Activated T-cell treated with anti-CD3 and anti-CD28 coated beads, Interleukin-2, amount 50 U/mL, for 72 hours (primary cell): ENCODE measurements at places on chromosomes 1 and 21. TPM values are rescaled to one million over a fixed set of nuclear protein-coding genes. Genes with fewer than 3 reads are reported as not detected.

Gene DPYD
- total RNA-seq: 18.2 TPM

GRCh38 chr1:225844236-225845061, 34.5 kb downstream of the EPHX1 start:
- no peak for DNase-seq

DNA sequence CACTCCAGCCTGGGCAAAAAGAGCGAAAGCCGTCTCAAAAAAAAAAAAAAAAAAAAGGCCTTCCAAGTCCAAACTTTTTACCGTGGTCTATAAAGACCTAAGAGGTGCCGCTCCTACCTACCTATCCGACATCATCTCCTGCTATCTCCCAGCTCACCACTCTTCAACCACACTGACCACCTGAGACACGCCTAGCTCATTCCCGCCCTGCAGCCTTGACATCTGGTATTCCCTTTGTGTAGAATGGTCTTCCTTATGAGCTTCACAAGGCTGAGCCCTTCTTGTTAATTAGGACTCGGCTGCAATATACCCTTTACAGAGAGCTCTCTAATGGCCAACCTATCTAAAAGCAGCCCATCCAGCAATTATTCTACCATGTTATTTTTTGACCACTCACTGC, 680 bp downstream of the MAGOH start:
- DNase-seq: no peak

- DNase-seq: no peak
Measured at GRCh38 chr1:78291418-78291817, 199.4 kb upstream of the PTGFR start.

Gene OLIG2
- not detected for total RNA-seq

Gene TCHHL1
- not detected for total RNA-seq

DNA sequence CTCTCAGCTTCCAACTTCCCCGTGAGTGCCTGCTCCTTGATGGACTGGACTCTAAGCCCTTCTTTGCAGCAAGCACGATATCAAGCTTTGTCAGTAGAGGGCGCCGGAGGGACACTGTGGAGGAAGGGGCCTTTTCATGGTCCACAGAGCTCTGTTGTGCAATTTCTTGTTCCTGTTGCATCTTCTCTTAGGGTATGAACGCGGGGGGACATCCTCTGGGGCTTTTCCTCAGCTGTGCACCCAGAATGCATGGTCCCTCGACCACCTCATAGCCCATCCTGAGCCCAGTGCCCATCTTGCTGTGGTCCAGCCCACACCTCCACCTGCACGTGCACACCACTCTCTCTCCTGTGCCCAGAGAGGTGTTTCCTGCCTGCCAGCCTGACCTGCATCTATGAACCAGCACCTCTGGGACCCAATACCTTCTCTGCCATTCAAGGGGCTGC, 556.8 kb downstream of the PTPRU start:
- DNase-seq: peak; percentile 84

Gene STYXL2
- 0.07 TPM for total RNA-seq

DNA sequence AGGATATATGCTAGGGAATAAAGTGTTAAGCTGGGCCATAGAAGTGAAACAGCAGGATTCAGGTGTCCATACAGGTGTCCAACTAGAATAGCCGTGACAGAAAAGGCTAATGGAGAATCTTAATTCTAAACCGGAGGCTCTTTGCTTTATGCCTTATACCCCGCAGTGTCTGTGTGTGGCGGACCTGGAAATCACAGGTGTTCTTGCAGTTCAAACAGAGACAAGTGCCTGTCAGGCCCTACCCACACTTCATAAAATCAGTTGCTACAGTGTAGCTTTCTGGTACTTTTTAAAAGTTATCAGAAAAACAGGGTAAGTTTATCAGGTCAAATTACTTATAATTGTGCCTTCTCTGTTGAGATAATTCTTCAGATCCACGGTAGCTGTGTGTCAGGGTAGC, 293.9 kb downstream of the LRRC7 start:
- DNase-seq: no peak

Gene DNM3
- total RNA-seq: 1.5 TPM

Gene TGFB2
- total RNA-seq: not detected

Gene RIPPLY3
- 0.42 TPM for total RNA-seq

Gene FAM110D
- total RNA-seq: not detected

DNA sequence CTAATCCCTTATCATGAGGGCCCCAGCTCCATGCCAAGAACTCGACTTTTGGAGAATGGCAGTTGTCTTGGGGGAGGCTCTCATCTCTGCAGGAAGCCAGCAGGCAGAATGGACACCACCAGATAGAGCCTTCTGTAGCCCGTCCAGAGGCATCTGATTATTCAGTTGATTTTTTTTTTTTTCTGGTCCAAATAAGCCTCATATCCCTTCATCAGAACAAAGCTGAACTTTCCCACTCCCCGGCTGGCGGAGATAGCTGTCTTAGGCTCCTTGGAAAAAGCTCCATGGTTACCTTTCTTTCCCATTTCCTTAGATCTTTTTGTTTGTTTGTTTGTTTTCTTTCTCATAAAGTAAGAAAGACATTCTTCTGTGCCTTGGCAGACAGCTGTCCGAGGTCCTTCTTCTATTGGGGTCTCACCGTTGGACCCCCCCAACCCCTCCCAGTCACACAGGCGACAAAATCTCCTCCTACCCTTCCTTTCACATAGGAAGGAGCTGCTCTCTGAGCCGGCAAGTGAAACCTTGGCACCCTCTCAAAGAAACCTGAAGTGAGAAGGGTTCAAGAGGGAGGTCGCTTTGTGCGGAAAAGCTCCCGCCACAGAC, 278.5 kb downstream of the RPS6KC1 start:
- DNase-seq: no peak

GRCh38 chr21:39656209-39656608, 43.5 kb downstream of the B3GALT5 start:
- no peak for DNase-seq

- no peak for DNase-seq
Measured at GRCh38 chr1:218964471-218965185, 209.1 kb upstream of the LYPLAL1 start.

GRCh38 chr21:15445327-15445726, 284.5 kb upstream of the USP25 start:
- no peak for DNase-seq

DNA sequence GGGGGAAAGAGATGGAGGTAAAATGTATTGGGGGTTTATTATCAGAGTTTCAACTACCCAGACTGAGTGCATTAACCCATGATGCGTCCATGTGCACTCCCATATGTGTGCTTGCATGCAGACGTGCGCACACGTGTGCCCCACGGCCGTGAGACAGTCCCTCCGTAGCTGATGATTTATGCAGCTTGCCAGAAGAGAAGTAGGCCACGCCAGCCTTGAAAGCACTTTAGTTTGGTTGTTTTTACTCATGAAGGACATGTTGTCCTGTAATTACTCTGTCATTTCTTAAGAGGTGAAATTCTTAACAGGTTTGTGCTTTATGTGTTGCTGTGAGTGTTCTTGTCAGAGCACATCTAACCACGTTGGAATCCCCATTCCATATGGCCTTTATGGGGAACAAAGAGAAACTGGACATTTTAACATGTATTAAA, 467.8 kb downstream of the LMO4 start:
- DNase-seq: no peak
